ENCODE measurements at places on chromosomes 5 and 9.
A peak's percentile ranks its signal among the peaks of the same experiment; 100 is the strongest.

GRCh38 chr9:131720330-131720729, 19.5 kb downstream of the RAPGEF1 start:
- no peak for DNase-seq

- DNase-seq = no peak
These were observed 159.4 kb upstream of the FER start for GRCh38 chr5:108588323-108588722.

DNA sequence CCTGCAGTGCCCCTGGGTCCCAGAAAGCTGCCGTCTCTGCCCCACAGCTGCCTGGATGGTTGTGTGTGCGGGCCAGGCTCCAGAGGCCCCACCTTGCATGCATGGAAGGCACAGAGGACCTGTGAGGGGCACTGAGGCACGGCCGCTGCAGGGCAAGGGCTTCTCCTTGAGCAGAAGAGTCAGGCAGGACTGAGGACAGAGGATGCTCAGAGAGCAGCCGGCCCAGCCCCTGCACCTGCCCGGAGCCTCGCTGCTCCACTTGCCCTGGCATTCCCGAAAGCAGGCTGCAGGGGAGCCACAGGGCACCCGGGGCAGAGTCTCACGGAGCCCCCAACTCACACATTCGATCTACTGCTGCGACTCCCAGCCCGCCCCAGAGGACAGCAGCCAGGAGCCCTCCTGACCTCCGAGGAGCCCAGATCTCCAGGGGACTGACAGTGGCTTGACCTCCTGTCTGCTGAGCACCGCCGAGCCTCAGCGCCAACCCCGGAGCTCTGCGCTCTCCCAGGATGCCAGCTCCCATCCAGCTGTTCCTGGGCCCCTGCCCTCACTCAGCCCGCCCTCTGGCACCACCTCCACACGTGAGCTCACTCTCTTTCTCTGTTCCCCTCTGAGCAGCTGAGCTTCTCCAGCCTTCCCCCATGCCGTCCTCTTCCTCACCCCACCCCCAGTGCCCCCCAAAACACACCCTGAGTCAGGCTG, 95.0 kb downstream of the KCNT1 start:
- DNase-seq = no peak

DNA sequence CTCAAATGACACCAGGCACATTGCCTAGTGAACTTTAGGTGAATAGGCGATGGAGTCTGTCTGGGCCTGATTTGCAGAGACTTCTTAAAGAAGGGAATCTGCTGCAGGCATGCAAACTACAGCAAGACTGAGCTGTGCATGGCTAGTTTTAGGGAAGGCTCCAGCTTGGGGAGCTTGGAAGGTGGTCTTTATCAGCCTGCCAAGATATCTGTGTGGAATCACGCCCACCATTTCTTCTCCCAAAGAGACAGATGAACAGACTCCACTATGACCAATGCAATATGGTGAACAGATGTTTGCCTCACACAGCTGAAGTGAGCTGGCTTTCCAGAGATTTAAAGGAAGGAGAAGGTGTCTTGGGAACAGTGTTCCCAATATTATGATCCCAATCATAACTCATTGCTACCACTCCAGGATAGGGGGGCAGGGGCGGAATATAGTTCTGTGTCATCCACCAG, 129.0 kb upstream of the HMHB1 start:
- no peak for DNase-seq

DNA sequence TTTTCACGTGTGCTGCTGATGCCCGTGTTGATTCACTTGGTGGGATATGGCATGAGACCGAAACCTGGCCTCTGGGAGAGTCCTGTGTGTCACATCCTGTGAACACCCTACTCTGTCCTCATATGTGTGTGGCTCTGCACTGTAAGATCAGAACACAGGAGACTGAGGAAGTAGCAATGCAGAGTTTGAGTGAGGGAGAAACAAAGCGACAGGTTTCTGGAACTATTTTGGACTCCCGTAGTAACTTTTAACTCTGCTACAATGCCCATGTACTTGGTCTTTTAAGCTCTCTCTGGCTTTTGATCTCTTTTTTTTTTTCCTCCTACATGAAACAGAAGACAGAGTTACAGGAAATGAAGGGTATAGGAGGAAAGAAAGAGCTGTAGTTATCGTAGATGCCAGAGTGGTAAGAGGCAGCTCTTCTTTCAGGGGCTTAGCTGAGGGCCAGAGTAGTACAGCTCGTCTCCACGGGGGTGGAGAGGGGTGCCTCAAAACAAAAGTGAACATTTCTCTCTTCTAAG, 26.6 kb downstream of the GRAMD2B start:
- DNase-seq = peak; percentile 82

DNA sequence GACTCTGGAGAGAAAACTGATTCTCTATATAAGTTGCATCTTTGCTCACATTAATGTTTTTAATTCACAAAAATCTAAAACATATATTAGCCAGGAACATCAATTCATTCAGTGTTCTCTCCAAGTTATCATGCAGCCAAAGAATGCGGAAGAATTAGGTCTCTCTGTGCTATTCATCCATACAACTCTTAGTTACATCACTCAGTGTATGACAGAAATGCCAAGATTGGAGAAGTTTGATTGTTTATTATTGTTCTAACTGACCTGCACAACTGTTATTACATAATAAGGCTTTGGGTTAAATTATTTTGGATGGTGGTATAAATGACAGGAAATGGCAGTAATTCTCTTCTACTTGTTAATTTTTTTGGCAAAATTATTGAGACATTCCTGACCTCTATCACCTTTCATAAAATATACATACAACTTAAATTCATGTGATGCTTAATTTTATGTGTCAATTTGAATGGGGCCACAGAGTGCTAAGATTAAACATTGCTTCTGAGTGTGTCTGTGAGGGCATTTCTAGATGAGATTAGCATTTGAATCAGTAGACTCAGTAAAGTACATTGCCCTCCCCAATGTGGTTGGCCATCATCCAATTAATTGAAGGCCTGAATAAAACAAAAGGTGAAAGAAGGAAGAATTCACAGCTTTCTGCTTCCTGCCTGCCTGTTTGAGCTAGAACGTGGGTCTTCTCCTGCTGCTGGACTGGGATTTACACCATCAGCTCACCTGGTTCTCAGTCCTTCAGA, 70.2 kb downstream of the NR2F1-AS1 start:
- DNase-seq = no peak

- peak; percentile 4 for DNase-seq
These were observed 844 bp upstream of the MCCC2 start for GRCh38 chr5:71586052-71586940.

- peak; percentile 92 for DNase-seq
These were observed at the start of gene TRIM52 for GRCh38 chr5:181260720-181261319. TSS of gene TRIM52 (minus strand) at chr5:181261143. CDS start at chr5:181260813, 330 bp downstream.

DNA sequence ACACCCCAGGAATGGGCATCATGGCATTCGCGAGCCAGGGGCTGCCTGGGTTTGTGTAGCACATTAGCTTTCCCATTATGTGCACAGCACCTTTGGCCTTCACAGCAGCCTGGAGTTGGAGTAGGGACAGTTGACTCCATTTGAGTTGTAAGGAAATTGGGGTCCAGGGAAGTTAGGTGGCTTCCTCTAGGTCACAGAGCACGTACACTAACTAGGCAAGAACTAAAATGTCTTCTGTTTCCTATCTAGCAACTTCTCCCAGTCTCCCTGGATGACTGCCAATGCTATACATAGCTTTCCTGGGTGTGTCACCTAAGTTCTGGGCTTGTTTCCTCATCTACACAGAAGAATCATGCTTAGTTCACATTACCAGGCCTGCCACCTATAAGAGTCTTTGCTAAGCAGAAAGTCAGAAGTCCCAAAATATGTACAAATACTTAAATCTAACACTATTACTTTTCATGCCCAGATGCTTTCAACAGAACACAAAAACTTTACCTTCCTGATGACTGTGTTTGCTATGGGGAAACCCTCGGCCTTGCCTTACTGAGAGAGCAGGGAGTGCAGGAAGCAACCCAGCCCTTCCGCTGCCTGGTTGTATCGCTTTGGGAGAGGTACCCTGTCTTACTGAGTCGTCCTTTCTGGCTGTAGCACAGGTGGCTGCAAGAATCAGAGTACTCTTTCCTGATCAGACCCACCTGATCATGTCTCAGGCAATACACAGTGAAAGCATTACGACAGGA, 12.0 kb downstream of the MACROH2A1 start:
- DNase-seq = no peak

DNA sequence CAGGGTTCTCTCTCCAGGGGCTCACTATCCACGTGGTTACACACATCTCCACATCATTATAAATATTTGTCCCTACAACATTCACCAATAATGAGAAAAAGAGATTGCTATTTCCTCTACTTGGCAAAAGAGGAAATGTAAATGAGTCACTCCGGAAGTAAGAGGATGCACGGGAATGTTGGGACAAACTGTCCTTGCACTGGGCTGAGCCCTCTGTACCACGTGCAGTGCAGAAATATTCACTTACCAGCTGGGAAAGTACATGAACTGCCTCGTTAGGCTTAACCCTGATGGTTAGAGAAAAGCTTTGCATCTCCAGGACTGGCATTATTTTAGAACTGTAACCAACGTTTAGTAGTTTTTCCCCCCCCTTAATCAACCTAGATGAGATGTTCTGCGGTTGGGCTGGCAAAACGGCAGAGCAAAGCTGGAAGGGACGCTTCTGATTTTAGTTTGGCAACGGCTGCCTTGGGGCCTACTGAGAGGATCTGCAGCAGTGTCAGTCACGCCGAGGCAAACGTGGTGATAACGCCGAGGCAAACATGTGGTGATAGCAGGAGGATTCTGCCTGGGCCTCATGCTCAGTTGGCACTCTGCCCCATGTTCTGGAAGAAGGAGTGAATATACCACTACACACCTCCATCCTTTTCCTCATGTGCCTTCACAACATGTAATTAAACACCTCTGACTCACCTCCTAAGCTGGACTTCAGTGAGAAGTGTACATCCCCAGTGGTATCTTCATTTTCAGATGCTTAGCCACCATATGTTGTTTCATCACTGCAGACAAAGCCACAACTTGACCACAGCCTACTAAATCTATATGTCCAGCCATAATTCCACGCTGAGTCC, 661.4 kb upstream of the KLF4 start:
- no peak for DNase-seq

DNA sequence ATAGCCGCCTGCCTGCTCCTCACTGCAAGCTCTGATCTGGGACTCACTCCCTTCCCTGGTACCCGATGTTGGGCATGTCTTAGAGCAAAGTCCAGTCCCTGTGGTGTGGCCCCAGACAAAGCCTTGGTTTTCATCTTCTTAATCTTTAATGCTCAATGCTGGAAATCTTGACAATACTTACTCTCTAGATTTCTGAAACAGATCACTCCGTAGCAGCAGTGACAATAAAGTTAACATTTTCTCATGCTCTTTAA, 260.2 kb upstream of the IRX2 start:
- no peak for DNase-seq

DNA sequence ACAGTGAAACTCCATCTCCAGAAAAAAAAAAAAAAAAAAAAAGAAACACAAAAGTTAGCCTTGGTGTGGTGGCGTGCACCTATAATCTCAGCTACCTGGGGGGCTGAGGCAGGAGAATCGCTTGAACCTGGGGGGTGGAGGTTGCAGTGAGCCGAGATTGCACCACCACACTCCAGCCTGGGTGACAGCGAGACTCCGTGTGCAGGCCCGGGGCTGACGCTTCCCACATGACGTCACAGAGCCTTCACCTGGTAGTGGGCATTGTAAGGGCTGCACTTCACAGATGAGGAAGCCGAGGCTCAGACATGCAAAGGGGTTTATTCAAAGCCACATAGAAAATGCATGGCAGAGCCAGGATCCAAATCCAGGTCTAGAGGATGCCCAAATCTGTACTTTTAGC, 114.2 kb downstream of the GAPVD1 start:
- DNase-seq = no peak

DNA sequence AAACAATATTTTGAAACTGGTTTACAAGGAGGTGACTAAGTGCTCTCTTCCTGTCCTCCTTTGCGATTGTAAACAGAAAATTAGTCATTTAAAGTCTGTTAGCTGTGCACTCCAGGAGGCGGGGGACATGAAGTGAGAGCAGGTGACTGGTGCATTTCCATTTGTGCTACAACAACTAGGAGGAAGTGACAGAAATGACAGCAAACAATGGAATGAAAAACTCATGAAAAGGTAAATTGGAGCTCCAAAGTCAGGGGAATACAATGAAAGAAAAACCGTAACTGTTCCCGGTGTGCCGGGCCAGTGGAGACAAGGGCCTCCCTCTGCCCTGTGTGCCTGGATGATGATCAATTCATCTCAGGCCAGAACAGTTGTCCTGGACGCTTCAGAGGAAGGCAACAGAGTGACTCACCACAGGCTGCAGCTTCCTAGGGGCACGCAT, 439.9 kb downstream of the GADD45G start:
- DNase-seq = peak; percentile 9

DNA sequence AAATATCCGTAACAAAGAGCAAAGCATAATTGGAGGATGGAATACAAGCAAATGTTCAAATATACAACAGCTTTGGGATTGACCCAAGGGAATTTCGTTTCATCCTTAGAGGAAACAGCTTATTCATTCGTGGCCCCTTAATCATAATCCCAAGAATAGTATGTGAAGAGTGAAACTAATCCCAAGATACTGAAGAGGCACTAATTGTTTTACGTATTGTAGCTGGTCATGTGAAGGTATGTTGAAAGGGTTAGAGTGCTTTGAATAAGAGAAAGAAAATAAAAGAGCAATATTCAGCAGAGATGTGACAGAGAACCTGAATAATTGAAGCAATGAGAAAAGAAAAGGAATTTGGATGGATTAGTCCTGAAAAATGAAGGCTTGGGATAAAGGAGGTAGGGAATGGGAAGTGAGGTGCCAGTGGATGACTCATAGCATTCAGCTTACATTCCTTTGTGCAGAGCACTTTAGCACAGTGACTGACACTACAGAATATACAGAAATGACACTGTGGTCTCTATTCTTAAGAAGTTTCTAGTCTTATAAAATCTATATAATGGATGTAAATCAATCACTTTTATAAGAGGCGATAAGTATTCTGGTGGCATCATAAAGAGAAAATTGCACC, 221.9 kb downstream of the TLR4 start:
- DNase-seq = no peak

GRCh38 chr9:122219856-122220672, 8.7 kb downstream of the LHX6 start:
- no peak for DNase-seq

DNA sequence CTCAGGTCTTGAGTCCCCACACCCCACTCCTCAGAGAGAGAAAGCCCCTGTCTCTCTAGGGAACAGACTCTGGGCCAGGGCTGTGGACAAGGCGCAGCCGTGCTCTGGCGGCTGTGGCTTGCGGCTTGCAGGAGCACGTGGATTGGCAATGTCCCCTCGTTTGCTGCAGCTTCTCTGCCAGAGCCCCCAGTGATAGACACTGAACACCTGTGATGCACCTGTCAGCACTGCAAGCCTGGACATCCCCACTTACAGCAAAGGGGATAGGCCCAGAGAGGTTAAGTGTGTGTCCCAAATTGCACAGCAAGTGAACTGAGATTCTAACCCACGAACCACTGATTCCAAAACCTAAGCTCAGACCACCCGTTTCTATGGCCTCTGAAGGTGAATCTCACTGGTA, 7.0 kb downstream of the GFI1B start:
- no peak for DNase-seq

DNA sequence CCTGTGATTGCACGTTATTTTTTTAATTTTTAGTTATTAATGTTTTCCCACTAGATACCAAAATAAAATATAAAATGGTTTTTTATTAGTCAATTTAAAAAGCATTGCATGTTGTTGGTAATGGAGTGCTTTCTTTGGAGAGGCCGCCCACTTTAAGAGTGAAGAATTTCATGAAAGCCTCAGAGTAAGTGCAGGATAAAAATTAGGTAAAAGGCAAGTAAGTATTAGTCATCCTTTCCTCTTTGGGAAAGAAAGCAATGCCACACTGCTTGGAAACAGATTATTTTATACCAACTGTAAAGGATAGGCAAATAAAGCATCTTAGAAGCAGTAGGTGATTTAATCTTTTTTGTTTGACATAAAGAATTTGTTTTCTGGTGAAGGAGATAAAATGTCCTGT, 62.9 kb downstream of the HSD17B4 start:
- DNase-seq = no peak

Data from stimulated activated CD4-positive, alpha-beta T cell treated with anti-CD3 and anti-CD28 coated beads, Interleukin-1b, Interleukin-23, amount 100 ng/mL, for 48 hours (primary cell).